T-helper 1 cell (primary cell): ENCODE measurements at places on chromosomes 5 and 9.

- no peak for DNase-seq
Measured at GRCh38 chr9:123112015-123112975, 78.8 kb downstream of the GPR21 start.

GRCh38 chr9:94783102-94783682 lies 56.7 kb downstream of the AOPEP start:
- DNase-seq: peak; percentile 26

GRCh38 chr9:79369676-79370075 lies 202.1 kb upstream of the TLE4 start:
- no peak for DNase-seq

- no peak for DNase-seq
Measured at GRCh38 chr5:54848581-54848980, 136.8 kb downstream of the ESM1 start.

DNA sequence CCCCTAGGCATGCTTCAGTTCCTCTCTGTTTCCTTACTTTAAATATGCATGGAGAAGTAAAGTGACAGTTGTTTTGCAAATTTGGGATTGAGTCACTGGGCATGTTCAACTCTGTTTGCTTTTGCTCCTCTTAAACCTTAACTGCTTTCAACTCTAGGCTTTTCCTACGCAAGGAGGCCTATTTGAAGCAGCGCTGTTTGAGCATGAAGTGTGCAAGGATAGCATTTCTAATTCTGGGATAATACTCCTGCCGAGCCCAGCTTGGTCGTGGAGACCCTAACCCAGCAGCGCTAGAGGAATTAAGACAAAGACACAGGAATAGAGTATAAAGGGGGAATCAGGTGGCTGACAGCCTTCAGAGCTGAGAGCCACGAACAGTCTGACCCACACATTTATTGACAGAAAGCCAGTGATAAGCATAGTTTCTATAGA lies 803.4 kb upstream of the CDH10 start:
- no peak for DNase-seq

GRCh38 chr5:159027504-159027903 lies 72.2 kb downstream of the EBF1 start:
- no peak for DNase-seq
